ENCODE measurements at places on chromosomes 7 and 10. TPM values are rescaled to one million over a fixed set of nuclear protein-coding genes. Genes with fewer than 3 reads are reported as not detected.

CASD1 gene
- 19.8 TPM for total RNA-seq

TMEM196 gene
- total RNA-seq, result not detected

ADRA2A gene
- total RNA-seq, result 0.74 TPM

CYP26C1 gene
- total RNA-seq, result not detected

C10orf67 gene
- 0.37 TPM for total RNA-seq

FAM53B gene
- 19.0 TPM for total RNA-seq

AHR gene
- total RNA-seq, result 41.6 TPM

ADRB1 gene
- total RNA-seq, result 45.2 TPM

HOXA5 gene
- not detected for total RNA-seq

VCL gene
- 264 TPM for total RNA-seq

CEP55 gene
- 0.54 TPM for total RNA-seq

CTNNA3 gene
- 213 TPM for total RNA-seq

NOS3 gene
- total RNA-seq, result 11.5 TPM

DNA sequence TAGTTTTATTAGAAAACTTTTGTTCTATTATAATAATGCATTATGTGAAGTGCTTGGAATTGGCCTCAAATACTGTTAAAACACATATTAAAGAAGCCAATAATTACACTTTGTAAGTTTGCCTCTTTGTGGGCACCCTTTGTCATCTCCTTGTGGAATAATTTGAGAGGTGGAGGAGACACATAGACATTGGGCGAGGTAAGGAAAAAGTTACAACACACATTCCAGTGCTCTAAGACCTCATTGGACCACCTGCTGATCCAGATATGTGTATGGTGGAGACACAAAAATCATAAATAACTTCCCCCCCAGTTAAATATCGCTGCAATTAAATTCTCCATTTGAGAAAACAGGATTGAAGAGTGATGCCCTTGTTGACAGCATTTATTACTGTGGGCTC lies 511.8 kb downstream of the GFRA1 start:
- no peak for DNase-seq

DNA sequence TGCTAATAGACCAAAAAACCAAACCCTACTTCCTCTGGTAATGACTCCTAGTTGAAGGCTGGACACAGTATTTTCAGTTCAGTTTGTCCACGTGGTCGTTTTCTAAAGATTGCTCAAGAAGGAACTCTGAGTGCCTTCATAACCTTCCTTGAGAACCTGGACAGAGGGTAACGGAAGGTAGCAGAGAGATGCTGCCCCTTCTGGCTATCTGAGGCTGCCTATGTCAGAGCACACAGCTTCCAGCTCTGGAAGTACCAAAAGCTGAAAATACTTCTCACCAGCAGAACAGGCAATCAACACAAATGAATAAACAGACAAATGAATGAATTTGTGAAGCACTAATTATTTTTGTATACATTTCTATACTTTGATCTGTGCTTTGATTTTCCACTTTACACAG lies 85.2 kb downstream of the AMPH start:
- DNase-seq, result no peak

DNA sequence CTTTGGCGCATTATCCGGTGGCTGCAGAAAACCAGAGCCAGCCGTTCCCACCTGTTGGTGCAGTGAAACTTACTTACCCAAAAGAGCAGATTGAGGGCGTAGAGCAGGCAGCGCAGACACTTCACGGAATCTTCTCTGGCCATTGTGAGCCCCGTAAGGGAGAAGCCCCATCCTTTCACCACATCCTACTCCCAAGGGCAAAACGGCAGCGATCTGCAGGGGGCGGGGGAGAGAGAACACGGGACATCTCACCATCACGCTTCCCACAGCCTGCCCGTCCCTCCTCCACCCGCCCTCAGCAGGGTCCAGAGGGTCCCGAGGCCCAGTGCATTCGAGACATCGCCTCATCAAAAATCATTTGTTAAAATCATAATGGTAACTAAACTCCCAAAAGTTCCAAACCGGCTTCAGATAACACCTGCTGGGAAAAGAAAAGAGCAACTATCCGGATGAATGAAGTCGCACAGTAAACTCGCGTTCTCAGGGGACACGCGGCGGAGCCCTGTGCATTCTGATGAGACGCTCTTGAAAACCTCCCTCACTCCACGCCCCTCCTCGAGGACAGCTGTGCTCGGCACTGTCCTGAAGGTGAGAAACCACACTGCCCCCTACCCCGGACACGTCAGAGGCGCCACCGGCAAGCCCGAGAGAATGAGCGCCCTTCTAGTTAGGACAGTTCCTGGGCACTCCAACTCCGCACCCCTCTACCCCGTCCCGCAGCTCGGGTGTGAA lies 1.2 kb downstream of the TSPAN12 start:
- DNase-seq, result peak; percentile 33

- DNase-seq, result no peak
These were observed 25.2 kb downstream of the NUB1 start for GRCh38 chr7:151366880-151367222.

GRCh38 chr7:157056957-157057902 lies 46.8 kb upstream of the MNX1 start:
- no peak for DNase-seq

- DNase-seq, result peak; percentile 14
These were observed 164.4 kb downstream of the SH2D4B start for GRCh38 chr10:80702143-80702542.

- no peak for DNase-seq
These were observed 24.9 kb downstream of the C7orf25 start for GRCh38 chr7:42886893-42887505.

DNA sequence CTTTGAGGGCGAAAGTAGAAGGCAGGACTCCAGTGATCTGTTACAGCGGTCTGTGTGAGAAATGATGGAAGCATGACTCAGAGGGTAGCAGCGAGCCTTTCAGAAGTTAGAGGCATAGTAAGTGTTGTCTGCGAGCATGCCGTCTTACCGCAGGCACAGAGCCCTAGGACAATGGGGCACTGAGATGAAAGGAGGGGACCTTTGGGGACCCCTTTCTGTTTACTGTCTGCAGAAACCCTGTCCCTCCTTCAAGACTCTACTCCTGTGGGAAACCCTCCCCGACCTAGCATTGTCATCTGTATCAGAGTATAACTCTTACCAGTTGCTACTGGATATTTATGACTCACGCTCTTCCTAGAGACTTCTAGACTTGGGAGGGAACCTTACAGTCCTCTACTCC lies 87.2 kb upstream of the AGK start:
- DNase-seq, result no peak

DNA sequence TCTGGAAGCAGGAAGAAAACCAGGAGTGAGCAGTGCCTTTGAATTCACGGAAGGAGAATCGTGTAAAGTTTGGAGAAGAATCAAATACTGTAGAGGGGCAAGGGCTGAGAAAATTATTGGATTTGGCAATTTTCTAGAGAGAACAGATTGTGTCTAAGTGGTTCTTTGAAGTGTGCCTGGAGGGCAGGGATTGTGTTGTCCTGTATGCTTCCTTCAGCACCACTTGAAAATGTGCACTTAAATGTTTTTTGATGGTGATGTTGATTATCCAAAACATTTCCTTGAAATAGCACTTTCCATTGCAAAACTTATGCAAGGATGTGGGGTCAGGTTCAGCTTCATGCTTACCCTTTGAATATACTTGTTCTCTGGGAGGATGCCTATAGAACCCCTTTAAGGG lies 360.2 kb downstream of the SORCS3 start:
- no peak for DNase-seq

GRCh38 chr10:63265222-63265617 lies 132.1 kb downstream of the NRBF2 start:
- DNase-seq, result no peak

DNA sequence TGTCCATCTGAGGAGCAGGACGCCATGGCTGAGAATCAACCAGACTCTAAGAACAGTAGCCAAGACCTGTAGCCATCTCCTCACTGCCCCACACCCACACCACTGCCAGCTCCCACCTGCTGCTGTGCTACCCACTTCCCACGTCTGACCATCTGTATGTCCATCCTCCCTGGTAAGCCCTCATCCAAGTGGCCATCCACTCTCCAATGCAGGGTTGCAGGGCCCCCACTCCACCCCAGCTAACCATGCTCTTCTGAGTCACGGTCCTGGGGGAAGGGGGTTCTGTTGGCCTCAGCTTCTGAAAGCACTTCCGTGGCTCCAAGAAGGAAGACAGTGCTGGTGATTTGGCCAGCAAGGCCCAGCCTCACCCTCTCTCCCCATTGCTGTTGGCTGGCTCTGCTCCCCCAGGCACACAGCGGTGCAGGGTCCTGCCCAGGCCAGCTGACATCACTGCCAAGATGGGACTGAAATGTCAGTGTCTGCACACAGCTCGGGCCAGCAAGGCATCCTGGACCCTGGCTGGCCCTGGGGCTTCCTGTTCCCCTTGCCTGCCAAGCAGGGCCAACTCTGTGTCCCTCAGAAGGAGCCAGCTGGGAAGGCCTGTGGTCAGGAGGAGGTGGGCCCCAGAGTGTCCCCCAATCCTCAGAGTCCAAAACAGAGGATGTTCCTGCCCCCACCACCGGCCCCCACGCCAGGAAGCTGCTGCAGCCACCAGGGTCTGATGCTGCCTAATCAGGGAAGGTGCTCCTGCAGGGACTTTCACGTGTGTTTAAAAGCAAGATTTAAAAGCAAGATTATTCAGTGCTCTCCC lies 17.5 kb downstream of the RASGEF1A start:
- DNase-seq, result no peak

GRCh38 chr7:135889823-135890222 lies 87.3 kb downstream of the MTPN start:
- no peak for DNase-seq

DNA sequence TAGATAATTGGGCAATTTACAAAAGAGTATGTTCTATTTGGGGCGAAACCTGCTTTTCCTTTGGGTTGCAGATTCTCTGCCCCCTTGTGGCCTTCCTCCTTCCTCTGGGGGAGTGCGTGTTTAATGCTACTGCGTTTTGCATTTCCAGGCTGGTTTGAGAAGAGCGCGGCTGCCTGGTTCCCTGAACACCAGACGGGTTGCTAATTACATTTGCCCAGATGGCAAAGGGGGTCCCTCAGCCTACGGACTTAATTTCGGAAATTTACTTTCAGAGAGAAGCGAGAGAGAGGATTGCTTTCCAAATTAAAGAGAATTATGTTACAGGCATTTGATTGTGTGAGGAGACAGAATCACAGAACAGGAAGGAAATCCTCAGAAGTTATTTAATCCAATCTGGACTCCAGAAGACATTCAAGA lies 91.9 kb upstream of the JAZF1 start:
- peak; percentile 18 for DNase-seq

- DNase-seq, result no peak
These were observed 9.5 kb downstream of the PPA1 start for GRCh38 chr10:70223728-70224127.

DNA sequence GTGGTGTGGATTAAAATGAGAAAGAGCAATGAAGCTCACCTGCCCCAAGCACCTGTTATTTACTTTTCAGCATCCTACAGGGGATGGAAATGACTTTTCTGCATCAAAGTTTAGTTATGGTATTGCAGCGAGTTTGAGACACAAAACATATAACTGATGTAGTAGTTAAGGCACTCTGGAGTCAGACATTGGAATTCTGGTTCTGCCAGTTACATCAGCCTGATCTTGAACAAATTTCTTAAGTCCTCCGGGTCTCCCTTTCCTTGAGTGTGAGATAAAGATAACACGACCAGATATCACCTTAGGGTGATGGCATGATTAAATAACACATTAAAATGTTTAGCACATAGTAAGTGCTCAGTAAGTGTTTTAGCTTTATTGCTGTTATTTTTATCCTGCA lies 97.4 kb downstream of the ATXN7L1 start:
- no peak for DNase-seq

DNA sequence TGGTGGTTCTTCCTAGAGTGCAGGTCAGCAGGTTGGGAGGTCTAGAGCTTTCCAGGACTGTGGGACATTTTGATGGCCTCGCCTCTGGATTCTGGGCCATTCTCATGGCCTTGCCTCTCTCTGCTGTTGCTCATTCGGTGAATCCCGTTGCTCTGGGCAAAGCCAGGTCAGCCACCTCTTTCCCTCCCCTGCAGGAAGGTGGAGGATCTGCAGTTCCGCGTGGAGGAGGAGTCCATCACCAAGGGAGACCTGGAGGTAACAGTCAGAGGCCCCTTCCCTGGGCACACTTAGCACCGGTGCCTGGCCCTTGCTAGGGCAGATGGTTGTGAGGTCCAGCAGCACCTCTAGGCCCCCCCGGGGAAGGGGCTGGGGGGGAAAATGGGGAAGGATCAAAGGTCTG lies 74.9 kb downstream of the CLIP2 start:
- no peak for DNase-seq

DNA sequence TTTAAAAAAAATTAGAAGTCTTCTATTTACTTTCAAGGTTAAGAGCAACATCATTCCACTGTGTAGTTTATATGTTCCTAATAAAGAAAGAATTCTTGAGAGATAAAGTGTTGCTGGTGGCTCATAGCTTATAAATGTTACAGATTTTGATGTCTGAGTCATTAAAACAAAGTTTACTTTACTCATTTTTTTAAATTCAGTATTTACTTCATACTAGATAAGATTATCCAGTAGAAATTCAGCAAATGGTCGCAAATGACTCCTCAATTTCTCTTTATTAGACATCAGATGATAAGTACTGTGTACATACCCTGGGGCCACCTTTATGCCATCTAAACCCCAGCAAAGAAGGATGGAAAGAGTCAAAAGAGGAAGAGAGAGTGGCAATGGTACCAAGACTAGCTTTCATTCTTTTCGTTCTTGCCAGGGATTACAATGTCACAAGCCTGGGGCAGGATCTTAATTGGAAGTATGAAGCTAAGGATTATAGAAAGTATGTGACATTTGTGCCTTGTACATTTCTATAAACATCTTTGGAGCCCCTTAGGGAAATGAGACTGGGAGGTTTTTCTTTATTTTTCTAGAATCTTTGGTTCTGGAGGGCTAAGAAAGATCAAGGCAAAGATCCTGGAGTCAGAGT lies 206.1 kb downstream of the CHRM2 start:
- no peak for DNase-seq

DNA sequence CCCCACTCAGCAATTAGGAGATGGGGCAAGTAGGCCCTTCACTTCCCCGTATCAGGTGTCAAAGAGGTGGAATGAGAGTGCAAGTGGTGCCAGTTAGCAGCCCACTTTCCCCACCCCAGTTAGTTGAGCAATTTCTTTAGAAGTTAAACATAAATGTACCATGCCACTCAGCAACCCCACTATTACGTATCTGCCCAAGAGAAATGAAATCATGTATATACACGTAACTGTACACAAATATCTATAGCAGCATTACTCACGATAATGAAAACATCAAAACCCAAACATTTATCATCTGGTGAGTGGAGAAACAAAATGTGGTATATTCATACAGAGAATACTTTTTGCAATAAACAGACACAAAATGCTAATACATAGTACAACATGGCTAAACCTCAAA lies 50.4 kb downstream of the IMMP2L start:
- no peak for DNase-seq

All from heart right ventricle (tissue), 16 donors.